H1 (cell line): ENCODE measurements at places on chromosomes 2 and 18. TPM values are rescaled to one million over a fixed set of nuclear protein-coding genes. Genes with fewer than 3 reads are reported as not detected.

Gene FAM237A
- total RNA-seq: not detected in 2 replicates

Gene ABCG8
- total RNA-seq: not detected in 2 replicates

Gene SLC9A4
- total RNA-seq: not detected in 2 replicates

Gene PDE1A
- total RNA-seq: 0.15 and 0.34 TPM in 2 replicates

GRCh38 chr18:61528961-61529360 is 195.7 kb downstream of the CDH20 start:
- no peak for DNase-seq

GRCh38 chr2:176567361-176567760 is 298.1 kb downstream of the MTX2 start:
- DNase-seq: no peak

GRCh38 chr2:189709501-189710221 is 35.2 kb downstream of the ANKAR start:
- no peak for DNase-seq

GRCh38 chr2:86393521-86394491 is 47.4 kb upstream of the KDM3A start:
- no peak for DNase-seq

DNA sequence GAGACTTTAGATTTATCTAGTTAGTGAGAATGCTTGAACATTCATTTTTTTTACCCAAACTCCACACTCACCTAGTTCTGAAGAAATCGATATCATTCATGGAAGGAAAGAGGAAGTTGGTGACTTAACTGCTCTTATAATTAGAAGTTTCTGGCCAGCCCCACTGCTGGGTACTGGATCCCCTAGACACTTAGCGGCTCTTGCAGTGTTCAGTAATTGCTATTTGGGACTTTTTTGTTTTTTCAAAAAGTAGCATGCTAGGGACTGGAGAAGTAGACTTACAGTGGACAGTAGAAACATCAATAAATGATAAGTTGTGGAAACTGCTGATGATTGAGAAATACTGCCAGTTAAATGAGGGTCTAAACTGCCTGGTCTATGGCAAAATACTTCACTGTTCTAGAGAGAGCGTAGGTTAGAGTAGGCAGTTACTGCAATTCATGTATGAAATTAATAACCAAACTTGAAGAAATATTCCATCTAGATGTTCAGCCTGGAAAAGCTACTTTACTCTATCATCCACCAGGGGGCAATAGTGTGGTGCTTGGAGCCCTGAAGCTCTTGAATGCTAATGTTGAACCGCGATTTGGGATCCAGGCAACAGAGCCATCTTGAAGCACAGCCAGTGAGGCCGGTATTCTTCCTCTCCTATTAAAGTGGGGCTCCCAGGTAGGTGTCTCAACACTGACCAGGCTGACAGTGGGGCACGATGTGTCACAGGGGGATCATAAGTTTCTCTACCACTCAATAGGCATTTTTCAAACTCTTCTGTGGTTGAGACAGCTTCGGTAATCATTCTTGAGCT is 146.1 kb upstream of the SESTD1 start:
- DNase-seq: peak; percentile 51

DNA sequence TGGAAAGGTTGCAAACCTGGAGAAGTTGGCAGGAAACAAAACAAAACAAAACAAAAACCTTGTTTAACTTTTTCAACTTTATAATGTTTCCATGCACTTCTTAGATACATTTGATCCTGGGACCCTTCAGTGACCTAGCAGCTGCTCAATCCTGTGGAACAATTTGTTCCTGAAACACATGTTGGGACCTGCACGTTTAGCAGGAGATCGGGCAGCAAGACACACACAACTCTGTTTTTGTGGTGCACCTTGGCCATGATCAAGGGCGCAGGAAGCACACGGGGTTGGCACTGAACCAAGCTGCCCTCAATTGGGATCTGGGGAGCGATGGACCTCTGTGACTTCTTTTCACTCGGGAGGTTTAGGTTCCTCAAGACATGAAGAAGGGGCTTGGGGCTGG is 268.7 kb downstream of the LOXHD1 start:
- no peak for DNase-seq

DNA sequence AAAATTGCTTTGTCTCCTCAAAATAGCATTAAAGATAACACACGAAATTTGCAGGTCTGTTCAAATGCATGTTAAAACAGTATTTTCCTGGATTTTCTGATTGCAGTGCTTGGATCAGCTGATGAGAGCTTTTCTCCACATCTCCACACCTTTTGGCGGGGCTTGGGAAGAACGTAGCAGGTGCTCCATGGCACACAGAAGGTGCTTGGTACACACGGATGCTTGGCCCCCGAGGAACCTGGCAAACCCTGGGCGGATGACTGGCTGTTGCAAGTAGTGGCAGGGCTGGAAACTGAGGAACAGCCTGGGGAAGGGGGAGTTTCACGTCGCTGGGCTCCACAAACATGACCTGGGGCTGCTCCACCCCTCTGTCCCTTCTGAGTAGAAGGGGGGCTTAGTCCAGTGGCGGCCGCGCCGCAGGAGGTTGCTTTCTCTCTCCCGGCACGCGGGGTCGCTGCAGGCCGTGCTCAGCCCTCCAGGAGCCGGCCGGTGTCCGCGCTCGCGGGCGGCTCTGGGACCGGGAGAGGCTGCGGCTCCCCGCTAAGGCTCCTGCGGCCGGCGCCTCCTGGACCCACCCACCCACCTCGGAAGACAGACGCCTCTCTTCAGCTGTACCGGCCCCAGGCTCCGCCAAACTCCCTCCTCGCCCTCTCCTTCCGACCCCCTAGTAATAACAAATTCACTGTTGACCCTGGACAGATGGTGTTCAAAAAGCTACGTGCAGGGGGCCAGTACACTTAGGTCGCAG is 69.3 kb downstream of the MARCO start:
- DNase-seq: peak; percentile 21

GRCh38 chr2:122366969-122367645 is 611.7 kb downstream of the TSN start:
- no peak for DNase-seq

DNA sequence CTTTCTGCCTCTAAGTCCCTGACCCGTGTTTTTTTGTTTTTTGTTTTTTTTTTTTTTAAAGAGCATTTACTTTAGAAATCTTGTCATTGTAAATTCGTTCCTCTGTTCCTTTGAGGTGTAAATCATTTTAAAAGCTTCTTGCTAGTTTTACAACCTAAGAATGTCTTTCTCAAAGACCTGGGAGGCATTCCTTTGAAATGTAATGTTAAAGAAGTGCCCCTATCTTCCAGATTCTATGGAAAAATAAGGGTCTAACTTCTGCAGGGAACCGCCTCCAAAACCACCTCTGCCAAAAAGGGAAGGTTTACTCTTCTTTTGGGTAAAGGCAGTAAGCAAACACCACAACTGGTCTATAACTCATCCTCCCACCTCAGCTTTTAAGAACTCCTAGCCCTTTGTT is 259.6 kb upstream of the ZNF804A start:
- no peak for DNase-seq

- DNase-seq: no peak
These were observed 11.7 kb upstream of the ACYP2 start for GRCh38 chr2:54103454-54104314.

DNA sequence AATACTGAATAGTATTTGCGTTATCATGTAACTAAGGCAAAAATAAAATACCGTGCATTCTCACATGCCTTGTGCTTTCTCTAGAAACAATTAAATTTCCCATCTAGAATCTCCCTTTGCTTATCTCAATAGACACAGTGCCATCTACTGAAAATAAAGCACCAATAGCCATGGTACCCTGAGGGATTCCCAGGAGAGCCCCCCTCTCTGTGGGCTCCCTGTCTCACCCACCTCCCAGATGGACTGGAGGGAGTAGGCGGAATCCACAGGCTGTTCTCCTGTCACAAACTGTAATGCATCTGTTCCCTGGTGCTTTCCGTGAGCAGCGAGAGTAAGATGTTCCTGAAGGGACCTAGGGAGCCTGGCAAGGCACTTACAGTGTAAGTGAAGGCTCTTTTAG is 112.4 kb upstream of the UPP2 start:
- DNase-seq: no peak

DNA sequence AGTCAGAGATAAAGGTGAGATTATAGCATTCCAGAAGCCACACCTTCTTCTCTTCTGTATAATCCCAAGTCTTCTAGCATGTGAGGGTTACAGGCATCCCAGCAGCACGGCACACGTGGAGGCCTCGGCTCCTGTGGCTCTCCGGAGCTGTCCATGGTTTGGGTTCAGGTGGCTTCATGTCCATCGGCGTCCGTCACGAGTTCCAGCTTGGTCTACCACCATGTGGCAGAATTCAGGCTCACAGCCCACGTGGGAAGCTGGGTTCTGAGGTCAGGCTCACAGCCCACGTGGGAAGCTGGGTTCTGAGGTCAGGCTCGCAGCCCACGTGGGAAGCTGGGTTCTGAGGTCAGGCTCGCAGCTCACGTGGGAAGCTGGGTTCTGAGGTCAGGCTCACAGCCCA is 378.3 kb upstream of the SALL3 start:
- DNase-seq: no peak

DNA sequence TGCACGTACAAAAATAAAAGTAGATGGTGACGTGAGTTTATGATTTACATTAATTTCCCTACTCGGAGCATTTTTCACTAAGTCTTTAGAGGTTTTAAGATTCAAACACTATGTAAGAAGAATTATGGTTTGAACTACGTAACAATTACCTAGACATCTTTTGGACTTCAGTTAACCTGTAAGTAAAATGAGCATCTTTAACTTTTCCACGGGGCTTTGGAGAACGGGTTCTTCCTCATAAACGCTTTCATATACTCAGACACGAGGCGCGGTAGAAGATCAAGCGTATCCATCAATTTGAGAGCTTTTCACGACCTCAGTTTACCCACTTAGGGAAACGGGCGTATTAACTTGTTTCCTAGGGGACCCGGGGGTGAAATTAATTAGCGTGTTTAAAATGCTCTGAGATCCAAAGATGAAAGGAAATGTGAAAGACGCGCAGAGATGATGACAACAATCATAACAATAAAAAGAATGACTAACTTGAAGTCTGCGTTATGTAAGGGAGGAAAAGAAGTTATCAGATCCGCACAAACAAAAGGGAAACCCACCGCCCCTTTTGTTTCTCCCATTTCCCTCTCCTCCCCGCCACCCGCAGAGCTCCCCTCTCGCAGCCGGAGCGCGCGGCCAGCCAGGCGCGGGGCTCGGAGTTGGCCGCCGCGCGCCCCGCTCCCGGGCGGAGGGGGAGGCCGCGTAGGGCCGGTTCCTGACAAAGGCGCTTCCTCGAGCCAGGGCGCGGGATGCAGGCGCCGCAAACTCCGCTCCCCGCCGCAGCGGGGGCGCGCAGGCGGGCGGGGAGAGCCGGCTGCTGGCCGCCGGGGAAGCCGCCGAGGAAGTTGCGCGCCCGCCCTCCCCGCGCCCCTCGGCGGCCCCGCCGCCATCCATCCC is 807 bp downstream of the PELI1 start:
- DNase-seq: no peak

DNA sequence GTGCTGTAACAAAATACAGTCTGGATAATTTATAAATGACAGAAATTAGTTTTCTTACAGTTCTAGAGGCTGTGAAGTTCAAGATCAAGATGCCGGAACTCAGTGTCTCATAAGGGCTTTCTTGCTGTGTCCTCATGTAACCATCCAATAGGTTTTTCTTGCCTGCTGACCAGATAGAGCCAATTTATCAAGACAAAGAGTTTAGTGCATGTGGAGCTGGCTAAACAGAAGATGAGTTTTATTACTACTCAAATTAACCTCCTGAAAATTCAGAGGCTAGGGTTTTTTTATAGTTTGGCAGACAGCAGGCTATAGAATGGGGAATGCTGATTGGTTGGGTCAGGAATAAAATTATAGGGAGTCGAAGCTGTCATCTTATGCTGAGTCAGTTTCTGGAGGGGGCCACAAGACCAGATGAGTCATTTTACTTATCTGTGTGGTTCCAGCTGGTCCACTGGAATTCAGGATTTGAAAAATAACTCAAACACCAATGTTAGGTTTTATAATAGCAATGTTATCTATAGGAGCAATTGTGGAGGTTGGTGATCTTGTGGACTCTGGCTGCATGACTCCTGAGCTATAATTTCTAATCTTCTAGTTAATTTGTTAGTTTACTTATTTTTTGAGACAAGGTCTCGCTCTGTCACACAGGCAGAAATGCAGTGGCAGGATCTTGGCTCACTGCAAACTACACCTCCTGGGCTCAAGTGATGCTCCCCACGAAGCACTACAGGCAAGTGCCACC is 3.2 kb upstream of the PDK1 start:
- no peak for DNase-seq

- no peak for DNase-seq
These were observed 424.0 kb downstream of the RND3 start for GRCh38 chr2:150063432-150063889.

DNA sequence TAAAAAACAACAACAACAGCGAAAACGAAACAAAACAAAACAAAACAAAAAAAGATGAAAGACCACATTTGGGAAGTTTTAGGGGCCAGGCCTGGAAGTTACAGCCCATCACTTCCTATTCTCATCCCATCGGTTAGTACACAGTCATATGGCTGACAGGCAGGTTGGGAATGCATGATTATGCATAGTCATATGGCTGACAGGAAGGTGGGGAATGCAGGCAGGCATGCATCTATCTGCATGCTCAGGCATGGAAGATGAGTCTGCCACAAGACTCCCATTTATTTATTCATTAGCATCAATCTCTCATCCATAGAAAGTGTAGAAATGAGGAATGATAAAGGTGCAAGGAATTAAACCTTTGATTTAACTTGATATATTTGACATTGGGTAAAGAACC is 325.3 kb upstream of the MEX3C start:
- no peak for DNase-seq

GRCh38 chr2:44247924-44248323 is 27.4 kb upstream of the SLC3A1 start:
- no peak for DNase-seq
